Mammary epithelial cell (primary cell): ENCODE measurements at places on chromosomes 1 and 21.

GRCh38 chr1:111553196-111553595, 49.8 kb upstream of the ADORA3 start:
- DNase-seq: peak; percentile 80

DNA sequence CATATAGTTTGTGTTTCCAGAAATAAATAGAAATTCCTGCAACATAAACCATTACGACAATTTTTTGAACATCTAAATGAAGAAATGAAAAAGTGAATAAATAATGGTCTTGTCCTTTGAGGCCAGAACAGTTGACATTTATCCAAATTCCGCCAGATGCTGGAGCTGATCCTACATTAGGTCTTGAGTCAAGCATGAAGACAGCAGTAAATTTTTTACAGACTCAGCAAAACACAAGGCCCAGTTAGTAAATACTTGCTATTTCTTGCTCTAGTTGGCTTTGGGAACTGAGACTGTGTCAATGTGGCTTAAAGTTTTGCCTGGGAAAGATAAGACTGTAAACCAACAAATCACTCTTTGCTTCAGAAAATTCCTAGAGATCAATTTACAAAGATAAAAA, 540.1 kb upstream of the RGS18 start:
- DNase-seq: no peak

- peak; percentile 13 for DNase-seq
Measured at GRCh38 chr21:14995695-14996490, 68.9 kb downstream of the NRIP1 start.

DNA sequence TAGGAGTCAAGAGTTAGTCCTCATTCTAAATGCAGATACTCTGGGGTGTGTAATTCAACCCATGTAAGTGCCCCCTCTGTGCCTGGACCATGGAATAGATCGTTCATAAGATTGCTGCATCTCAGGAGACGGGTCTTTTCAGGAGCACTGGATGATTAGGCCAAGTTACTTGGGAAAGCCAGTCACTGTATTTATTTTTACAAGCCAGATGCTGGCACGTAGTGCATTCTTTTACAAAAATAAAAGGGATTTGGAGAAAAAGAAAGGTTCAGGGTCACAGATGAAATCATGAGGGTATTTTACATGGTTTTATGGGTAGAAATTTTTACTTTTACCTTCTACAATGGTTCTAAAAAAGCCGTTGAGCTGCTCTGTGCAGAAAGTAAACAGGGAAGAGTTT, 102.6 kb upstream of the UBE2U start:
- no peak for DNase-seq

DNA sequence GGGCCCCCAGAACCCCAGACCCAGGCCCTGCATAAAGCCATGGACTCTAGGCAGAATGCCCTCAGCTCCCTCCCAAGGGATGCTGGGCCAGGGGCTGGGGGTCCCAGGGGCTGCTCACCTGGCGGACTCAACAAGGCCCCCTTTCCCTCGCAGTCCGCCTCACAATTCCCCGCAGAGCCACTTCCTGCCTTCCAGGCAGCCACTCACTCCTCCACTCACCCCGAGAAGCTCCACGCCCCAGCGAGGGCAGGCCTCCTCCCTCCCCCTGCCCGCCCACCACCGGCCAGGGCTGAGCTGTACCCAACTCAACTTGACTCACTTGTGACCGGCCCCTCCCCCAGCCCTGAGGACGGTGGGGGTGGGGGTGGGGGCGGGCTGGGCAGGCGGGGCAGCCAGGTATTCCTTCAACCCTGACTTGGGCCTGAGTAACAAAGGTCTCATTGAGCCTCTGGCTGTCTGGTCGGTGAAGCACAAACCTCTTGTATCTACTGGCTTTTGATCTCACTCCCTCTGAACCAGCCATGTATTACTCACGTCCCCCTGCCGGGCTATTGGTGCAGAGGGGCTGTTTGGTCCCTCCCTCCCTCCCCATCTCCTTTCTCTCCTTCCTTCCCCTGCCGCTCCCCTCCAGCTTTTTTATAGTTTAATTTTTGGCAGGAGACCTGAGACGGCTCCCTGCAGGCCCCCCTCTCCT, 5.9 kb downstream of the BLACAT1 start:
- DNase-seq: peak; percentile 98

DNA sequence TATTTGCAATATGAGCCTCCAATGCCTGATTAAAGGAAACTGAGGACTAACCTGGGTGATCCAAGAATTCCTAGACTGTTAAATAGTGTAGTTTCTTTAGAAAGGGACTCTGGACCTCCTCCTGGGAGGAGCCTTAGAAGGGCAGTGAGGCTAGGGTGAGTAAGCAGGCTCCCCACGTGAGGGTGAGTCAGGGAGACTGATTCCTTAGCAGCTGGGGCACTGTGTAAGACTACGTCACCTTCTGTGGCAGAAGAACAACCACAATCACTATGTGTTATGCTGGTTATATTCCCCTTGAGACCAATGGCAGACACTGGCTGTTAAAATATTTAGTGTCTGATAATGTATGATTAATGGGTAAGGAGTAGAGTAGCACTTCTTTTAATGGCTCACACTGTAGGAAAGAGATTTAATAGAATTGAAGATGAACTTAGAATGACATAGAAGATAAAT, 53.3 kb upstream of the SYT14 start:
- peak; percentile 99 for DNase-seq

DNA sequence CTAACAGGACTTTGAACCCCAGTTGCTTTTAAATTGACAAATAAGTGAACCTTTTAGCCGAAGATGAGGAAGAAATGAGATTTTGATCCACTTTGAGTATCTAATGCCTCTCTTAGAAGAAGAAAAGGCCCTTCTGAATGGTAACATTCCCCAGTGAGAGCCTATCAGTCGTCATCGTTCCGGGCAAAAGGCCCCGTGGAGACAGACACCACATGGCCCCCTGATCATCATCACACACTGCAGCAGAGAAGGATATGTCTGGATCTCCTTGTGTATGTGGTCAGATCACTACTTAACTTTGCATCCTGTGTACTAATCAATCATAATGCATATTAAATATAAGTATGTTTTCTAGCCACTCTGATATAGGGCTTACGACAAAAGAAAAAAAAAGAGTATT, 87.3 kb upstream of the SMYD2 start:
- DNase-seq: no peak

DNA sequence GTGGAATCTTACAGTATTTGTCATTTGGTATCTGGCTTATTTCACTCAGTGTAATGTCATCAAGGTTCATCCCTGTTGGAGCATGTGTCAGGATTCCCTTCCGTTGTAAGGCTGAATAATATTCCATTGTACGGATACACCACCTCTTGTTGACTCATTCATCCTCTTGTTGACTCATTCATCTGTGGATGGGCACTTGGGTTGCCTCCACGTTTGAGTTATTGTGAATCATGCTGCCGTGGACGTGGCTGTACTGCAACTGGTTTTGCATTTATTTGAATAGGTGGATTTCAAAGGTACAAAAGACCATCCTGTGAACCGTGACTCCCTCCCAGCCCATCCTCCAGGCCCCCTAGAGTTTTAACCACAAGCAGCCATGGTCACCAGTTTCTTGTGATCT, 11.9 kb upstream of the TCP10L start:
- peak; percentile 97 for DNase-seq
